ENCODE measurements at places on chromosomes 4 and X.

GRCh38 chr4:20432088-20432487, 180.4 kb downstream of the SLIT2 start:
- DNase-seq = no peak

- DNase-seq = peak; percentile 22
Observed at GRCh38 chrX:153609917-153610835, 11.2 kb upstream of the CCNQ start.

GRCh38 chr4:182338746-182339145, 95.5 kb downstream of the TENM3 start:
- DNase-seq = no peak

DNA sequence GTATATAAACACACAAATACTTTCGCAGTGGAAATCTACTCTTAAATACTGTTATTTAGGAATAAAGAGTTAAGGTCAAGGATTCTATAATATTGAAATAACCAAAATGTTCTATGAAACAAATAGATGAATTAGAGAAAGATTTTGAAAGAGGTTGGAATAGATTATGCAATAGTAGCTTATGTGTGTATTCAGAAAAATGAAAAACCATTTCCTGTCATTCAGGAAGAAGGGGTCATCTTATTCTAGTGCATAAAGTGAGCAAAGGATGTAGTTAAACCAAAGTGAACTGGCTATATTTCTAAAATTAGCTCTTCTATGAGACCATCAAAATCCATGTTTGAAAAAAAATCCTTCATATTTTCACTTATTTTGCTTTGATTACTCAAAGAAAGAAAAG, 30.0 kb upstream of the MYOZ2 start:
- no peak for DNase-seq

- DNase-seq = no peak
Observed at GRCh38 chrX:100591256-100592051, 6.7 kb downstream of the TNMD start.

DNA sequence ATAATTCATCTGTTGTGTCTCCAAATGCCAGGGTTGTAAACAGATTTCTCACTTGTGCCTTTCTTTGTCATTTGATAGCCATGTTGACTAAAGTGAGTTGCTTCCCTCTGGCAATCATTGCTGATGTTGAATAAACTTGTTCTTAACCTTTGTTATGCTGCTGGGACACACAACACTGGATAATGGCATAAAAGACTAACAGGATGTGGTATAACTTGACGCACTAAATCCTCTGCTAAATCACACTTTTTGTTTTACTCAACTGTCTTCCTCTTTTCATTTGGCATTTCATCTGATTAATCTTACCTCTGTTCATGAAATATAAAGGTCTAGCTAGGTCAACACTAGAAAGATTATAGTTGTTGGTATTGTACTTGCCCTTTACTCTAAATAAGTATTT, 17.6 kb upstream of the CXCL5 start:
- no peak for DNase-seq

GRCh38 chr4:184315675-184316359, 98.1 kb upstream of the ENPP6 start:
- DNase-seq = no peak

DNA sequence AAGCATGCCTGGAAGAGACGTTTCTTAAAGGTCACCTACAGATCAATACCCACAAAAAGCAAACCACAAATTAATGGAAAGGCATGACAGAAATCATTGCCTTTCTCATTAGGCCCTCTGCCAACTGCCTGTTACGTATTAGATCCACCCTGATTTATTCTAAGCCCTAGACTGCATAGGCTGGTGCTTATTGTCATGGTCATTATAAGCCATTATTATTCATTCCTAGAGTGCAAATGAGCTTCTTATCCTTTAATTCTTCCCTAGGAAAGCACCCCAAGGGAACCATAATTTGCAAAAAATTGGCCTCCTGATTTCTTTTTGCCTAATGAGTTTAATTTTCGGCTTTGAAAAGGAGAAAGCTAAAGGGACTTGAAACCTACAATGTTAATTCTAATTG, 184.2 kb upstream of the GPRIN3 start:
- no peak for DNase-seq

GRCh38 chrX:151624677-151625076, 61.2 kb downstream of the PASD1 start:
- DNase-seq = no peak

- no peak for DNase-seq
Observed at GRCh38 chr4:85659610-85660218, 184.8 kb downstream of the ARHGAP24 start.

DNA sequence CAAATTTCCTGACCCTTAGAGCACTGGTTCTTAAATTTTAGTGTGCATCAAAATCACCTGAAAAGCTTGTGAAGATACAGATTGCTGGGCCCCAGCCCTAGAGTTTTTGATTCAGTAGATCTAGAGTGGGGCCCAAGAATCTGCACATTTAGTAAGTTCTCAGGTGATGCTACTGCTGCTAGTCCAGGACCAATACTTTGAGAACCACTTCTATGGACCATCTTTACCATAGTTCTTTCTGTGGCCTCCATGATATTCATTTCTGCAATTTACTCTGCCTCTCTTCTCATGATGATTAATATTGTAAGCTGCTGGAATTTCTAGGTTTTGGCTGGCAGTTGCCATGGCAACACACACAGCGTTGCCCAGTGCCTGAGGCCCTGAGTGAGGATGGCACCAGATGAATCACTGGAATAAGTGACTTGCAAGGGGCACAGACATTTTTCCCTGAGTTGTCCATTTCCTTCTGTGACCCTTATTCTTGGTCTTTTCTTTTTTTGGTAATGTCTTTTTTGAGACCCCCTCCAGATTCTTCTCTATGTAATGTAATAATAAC, 83.6 kb downstream of the PPP1R2C start:
- no peak for DNase-seq

GRCh38 chr4:7781366-7781765, 158.3 kb downstream of the AFAP1 start:
- no peak for DNase-seq

DNA sequence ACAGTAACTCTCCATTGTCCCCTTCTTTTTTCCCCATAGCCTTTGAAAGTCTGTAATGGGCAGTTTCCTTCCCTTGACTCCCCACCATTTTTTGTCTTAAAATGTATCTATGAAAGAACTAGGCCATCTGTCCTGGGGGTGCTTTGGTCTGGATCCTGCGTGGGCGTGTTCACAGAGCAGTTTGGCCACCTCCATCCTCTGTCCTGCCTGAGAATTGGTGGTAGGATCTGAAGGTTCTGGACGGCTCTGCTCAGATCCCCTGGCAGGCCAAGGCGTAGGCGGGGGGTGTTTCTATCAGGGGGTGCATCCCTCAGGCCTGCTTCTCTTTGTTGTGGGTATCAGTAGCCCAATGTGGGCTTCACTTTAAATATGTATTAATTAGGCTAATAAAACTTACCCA, 107.1 kb downstream of the FAM193A start:
- no peak for DNase-seq

DNA sequence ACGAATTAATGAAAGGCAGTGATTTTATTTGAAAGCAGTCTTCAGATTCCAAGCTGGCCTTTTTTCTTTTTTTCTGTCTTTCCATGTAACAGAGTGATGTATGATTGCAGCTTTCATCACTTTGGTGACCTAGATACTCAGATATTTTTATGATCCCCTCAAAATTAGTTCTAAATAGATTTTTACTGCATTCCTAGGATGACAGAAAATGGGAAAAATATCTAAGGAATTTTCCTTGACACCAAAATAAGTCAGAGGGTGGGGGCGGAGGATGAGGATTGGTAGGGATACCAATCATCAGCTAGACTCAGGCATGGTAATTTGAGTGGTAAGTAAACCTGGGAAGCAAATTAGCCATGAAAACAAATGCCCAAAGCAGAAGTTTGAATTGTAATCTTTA, 11.9 kb upstream of the HMGB2 start:
- DNase-seq = peak; percentile 6

Measured in SW 1271 (cell line).